ENCODE measurements at places on chromosomes 3 and 15.

- DNase-seq = no peak
Observed at GRCh38 chr3:63309768-63310167, 31.7 kb downstream of the SYNPR start.

- DNase-seq = no peak
Observed at GRCh38 chr3:150069633-150070032, 98.9 kb upstream of the PFN2 start.

- DNase-seq = peak; percentile 30
Observed at GRCh38 chr3:46693038-46693891, at the start of gene ALS2CL. Gene ALS2CL, minus strand, starts transcription at chr3:46693679. Its CDS starts 4,239 bp downstream, at chr3:46689440.

DNA sequence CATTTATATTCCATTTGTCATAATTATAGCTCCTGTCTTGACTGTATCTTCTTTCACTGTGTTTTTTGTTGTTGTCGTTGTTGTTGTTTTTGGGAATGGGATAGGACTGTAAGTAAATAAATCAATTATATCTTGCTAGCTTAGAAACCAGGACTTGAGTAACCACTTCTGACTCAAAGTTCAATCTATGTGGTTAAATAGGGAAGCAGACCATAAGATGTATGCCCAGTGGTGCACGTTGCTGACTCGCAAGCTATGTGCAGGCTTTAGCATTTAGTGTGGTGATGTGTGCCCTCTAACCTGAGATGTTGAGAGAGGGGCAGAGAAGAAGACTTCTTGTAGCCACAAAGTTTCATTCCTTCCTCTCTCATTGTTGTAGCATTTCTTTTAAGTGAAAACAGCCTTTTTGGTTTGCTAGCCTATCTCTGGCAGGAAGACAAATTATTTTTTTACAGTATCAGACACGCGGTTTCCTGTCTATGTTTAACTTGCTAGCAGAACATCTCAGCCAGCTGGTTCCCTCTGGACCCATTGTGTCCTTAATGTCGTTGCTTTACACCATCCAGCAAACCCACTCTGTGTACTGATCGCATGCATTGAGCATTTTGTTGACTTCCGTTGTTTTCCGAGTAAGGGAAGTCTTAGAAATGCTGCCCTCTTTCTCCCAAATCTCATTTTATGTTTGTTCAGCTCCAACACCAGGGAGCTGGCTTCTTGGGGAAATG is 52.1 kb downstream of the TGFBR2 start:
- peak; percentile 65 for DNase-seq

GRCh38 chr15:80816049-80816653 is 37.0 kb downstream of the CEMIP start:
- DNase-seq = no peak

DNA sequence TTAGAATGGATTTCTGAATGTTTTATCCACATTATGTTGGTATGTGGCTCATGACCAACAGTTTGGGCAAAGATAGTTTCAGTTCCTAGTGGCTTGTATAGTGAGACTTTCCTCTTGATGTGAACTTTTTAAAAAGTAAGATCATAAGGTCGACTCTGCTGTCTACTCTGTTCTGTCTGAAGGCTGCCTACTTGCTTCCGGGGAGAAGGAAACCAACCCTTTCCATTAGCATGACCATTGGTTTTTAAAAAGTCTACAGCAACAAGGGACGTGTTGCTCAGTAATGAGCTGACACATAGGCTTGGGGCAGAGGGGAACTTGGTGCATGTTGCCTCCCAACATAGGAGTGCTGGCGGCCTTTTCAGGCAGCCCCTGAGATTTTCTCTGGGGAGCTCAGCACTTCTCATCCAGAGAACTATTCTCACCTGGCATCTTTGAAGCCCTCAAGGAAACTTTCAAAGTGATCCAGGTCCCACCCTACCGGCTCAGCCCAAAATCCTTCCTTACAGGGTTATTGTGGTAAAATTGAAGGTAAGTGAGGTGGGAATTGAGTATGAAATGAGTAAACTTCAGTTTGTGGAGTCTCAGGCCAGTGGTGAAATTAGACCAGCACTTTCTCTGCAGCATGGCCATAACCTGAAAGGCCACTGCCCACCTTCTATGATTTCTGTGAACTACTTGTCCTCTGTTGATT is 30.6 kb downstream of the PSMD6 start:
- DNase-seq = no peak

DNA sequence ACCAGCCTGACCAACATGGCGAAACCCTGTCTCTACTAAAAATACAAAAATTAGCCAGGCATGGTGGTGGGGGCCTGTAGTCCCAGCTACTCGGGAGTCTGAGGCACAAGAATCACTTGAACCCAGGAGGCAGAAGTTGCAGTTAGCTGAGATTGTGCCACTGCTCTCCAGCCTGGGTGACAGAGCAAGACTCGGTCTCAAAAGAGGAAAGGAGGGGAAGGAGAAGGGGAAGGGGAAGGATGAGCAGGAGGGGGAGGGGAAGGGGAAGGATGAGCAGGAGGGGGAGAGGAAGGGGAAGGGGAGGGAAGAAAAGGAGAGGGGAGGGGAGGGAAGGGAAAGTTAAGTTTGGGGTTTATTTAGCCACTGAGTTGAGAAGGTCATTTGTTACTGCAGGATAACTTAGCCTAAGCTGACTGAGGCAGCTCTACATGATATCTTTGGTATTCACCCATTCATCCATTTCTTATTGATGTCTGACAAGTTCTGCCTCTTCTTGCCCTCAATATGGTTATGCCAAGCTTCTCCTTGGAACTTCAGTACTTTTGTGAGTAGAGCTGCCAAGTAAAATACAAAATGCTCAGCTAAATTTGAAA is 15.9 kb upstream of the ABHD2 start:
- DNase-seq = no peak

- DNase-seq = no peak
Observed at GRCh38 chr15:45435124-45435903, 57.0 kb upstream of the GATM start.

DNA sequence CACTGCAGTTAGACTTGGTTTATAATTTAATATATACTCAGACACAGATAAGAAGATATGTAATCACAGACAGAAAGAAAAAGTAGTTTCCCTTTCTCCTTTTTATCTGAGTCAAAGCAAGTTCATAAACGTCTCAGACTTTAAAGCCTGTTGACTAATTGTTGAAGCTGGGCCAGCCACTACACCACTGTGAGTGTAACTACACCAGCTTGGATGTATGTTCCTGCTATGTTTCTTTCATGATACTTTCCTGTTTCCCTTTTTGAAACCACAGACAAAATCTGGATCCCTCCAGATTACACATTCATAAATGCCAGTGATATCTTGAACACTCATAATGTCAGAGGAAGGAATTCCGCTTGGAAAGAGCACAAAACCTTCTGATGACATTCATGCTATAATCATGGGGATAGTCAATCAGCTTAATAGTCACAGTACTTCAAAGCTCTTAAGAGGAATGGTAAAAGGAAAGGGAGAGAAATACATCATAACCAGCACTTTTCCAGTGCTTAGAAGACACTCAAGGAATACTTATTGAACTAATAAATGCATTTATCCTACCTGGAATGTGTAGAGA is 32.0 kb downstream of the KCNMB2 start:
- DNase-seq = no peak

DNA sequence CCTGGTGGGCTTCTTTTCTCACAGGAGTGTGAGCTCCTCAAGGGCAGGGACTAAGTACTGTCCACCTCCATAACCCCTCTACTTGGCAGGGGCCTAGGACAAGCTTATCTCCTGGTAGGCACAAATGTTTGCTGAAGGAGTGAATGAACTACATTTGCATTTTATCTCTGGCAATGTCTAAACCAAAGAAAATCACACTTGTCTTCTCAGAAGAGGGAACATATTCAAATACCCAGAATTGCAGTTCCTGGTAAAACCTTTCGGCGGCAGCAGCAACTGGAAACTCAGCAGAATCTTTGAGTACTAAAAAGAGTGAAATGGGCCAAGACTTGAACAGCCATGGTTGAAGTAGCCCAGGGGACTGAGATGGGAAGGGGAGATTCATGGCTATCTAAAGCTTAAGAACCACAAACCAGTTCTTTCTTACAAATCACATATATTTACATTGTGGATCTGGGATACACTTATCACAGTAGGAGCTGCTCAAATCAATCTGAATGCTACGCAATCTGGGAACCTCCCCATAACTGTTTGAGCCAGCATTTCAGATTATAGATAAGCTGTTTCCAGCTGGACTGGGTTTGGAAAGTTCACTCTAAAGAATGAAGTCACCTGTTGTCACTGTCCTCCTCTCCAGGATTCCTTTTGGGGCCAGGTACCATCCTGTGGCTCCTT is 18.7 kb upstream of the PTPN9 start:
- DNase-seq = peak; percentile 49

GRCh38 chr3:10557781-10558373 is 52.5 kb upstream of the ATP2B2 start:
- DNase-seq = no peak

DNA sequence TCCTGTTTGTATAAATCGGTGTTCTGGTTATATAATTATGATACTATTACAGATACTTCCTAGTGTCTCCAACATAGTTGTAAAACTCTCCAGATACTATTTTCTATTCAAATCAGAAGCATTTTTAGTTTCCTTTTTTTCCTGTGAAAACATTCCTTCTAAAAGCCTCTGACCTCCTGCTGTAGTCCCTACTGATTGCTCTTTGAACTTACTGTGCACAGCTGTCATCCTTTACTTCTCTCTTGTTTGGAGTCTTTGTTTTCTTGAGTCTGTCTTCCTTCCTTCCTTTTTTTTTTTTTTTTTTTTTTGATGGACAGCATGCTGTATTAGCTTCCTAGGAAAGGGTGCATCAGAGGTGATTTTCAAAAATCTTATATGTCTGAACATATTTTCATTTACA is 28.9 kb downstream of the NR2C2 start:
- DNase-seq = no peak

GRCh38 chr15:42508263-42508690 is 12.8 kb downstream of the SNAP23 start:
- no peak for DNase-seq

- no peak for DNase-seq
Observed at GRCh38 chr3:170637306-170637705, 51.4 kb upstream of the SLC7A14 start.

DNA sequence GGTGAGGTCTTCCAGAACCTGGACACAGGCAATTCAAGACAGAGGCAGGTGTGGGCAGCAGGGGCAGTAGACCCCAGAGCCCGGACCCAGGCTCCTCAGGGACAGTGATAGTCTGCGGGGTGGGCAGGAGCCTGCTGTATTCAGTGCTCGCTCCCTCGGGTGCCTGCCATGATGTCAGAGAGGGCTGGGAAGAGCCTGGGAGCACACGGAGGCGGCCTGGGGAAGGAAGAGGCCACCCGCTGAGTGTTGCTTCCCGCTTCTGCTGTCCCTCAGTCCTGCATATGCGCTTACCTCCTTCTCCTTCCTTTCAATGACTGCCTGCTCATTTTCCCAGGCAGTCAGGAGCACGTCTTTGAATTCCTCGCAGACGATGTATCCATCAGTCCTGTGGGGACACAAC is 22.8 kb downstream of the TMEM43 start:
- no peak for DNase-seq

DNA sequence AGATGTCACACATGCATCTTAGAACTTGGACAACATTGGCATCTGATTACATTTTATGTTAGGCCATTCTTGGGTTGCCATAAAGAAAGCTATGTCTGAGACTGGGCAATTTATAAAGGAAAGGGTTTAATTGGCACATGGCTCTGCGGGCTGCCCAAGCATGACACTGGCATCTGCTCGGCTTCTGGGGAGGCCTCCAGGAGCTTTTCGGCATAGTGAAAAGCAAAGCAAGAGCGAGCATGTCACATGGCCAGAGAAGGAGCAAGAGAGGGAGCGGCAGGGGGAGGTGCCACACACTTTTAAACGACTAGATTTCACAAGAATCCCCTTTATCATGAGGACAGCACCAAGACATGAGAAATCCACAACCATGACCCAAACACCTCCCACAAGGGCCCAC is 11.3 kb downstream of the RYR3 start:
- no peak for DNase-seq

GRCh38 chr15:73964736-73965093 is 27.4 kb downstream of the STOML1 start:
- DNase-seq = peak; percentile 78

DNA sequence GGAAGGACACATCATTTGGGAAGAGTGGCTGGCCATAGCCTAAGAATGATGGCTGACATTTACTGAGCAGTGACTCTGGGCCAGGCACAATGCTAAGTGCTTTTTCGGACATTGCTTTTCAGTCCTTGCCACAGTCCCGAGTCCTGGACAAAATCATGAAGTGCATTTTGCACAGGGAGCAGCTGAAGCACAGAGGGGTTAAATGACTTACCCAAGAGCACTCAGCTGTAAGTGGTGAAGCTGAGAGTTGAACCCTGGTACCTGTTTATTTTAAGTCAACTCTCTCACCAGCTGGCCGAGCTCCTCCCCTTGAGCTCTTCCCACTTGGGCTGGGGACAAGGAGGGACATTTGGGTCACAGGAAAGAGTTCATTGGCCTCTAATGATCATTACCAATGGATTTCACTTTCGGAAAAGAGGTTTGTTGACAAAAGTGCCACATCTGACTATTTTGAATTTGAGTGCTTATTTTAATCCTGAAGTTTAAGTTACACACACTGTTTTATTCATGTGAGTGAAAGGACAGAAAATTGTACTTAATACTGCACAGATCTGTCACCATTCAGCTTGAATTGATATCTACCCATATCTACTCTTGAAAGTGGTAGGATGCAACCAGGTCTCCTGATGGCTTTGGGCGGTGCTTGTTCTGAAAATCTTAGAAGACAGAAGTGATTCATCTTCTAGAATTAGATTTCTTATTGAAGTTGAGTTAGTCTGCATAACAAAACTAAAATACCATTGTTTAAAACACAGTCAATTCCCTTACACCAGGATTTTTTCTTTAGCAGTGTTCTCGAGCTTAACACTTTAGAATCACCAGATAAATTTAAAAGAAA is 368.7 kb upstream of the PROK2 start:
- DNase-seq = no peak

DNA sequence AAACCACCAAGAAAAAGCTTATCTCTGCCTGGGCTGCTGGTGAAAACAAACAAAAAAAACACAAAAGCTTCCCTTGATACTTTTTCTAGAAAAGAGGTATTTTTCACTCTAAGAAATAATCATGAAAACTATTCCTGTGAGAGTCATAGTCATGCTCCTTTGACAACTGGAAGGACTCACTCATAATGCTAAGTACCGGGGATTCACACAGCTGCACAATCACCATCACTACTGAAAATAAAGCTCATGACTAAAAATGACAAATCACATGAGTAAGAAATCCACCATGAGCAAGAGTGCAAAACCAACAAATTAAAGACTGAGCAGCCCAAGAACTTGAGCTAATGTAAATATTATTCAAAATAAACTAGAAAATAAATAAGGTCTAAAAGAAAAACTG is 10.6 kb upstream of the POU1F1 start:
- DNase-seq = no peak

GRCh38 chr3:99783011-99783573 is 34.6 kb upstream of the CMSS1 start:
- no peak for DNase-seq

- DNase-seq = no peak
Observed at GRCh38 chr3:195201295-195201694, 69.7 kb downstream of the XXYLT1 start.

DNA sequence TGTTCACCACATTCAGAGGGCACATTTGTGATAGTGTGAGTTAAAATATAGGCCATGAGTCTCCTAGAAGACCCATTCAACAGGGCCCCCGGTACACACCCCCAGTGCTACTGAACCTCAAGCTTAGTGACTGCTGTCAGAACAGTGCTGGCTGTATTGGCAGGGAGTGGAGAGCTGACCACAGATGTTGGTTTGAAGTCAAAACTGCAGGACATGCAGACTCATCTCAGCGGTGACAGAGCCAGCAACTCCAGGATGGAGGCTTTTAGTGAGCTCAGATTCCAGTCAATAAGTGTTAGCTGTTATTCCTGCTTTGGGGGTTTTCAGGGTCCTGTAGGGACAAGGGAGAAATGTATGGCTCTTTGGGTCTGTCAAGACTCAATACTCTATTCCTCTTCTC is 29.1 kb downstream of the PRR20G start:
- no peak for DNase-seq

Data from T-helper 2 cell treated with Interferon-gamma antibody and Interleukin-4, amounts not matched to agents 5 μg/mL and 100 μg/mL, for 36 hours (primary cell).